ENCODE measurements at places on chromosomes 1 and 21.

GRCh38 chr1:93827633-93828366 lies 51.2 kb downstream of the DNTTIP2 start:
- DNase-seq, result peak; percentile 73

DNA sequence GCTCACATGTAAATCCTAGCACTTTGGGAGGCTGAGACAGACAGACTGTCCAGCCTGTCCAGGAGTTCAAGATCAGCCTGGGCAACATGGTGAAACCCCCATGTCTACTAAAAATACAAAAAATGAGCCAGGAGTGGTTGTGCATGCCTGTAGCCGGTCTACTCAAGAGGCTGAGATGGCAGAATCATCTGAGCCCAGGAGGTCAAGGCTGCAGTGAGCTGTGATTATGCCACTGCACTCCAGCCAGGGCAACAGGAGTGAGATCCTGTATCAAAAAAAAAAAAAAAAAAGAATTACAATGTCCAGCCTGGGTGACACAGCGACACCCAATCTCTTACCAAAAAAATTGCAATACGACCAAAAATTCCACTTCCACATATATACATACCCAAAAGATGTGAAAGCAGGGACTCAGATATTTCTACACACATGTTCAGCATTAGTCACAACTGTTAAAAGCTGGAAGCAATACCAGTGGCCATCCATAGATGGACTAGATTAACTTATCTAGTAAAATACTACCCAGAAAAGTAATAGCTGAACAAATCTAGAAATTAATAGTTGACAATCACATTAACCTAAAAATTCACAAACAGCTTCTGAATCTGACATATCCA lies 49.2 kb downstream of the ASH1L start:
- peak; percentile 73 for DNase-seq

GRCh38 chr1:235211517-235211916 lies 50.5 kb upstream of the RBM34 start:
- no peak for DNase-seq

- no peak for DNase-seq
These were observed 363.7 kb downstream of the SETD4 start for GRCh38 chr21:35696644-35697043.

GRCh38 chr1:38451541-38451993 lies 405.0 kb upstream of the POU3F1 start:
- peak; percentile 93 for DNase-seq

DNA sequence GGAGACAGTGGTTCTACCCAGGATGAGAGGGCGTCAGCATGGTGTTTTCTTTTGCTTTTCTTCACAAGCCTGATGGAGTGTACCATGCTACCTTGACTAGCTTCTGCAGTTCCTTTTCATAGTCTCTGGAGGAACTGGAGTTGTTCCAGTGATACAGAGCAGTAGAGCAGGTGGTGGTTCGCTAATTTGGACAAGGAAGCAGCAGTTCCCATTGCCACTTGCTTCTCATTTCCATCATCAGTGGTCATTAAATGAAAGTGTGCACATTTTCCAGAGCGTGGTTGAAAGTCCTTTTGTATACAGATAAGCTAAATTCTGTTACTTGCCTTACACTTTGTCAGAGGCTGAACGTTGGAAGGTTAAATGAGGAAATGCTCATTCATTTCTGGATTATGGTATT lies 182.3 kb downstream of the C1orf21 start:
- DNase-seq, result no peak

DNA sequence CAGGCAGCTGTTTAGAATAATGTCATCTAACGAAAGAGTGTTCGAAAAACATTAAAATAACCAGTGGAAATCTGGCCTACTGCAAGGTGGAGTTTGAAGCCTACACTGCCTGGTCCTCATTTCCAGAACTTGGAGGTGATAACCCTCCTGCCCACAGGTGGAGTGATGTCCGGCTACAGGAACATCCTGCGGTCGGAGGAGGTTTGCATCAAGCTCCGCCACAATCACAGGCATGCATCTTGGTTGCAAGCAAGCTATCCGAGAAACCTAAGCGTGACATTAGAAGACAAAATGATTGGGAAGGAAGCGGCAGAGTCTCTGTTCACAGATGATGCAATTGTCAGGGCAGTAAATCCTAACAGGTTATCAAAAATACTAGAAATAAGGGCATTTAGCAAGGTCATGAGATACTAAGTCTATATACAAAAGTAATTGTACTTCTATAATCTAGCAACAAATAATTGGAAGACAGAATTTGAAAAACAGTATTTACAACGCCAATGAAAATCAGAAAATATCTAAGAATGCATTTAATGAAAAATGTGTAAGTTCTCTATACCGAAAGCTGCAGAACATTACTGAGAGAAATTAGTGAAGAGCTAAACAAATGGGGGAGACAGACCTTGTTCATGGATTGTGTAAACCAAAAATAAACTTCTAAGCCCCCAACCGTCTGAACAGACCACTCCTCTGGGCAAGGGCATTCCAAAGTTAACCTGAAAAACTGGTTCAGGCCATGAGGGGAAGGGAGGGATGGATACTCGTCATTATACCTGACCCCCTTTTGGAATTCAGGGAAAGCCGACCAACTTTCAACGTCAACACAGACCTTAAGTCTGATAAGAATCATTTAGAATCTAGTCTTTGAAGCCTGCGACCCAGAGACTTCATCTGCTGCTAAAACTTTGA lies 4.7 kb upstream of the SLC19A1 start:
- no peak for DNase-seq

DNA sequence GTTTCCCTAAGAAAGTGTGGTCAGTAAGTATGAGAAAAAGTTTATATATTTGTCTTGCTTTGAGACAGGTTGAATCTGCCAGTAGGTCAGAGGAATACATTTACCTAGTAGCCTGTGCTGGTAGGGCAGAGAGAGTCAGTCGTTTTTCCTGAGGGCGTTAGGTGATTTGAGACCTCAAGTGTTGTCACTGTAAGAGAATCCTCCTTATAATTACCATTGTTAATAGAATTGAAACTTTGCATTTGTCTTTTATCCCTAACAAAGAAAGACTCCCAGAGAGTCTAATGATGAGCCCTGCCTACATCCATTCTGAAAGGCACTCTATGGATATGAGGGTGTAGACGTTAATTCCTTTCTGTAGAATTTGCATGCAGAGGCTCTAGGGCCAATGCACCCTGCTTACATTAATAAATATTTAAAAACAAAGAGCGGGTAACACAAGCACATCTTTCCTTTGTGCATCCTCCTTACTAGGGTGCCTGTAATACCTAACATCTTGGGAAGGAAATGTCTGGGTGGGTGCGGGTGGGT lies 16.4 kb downstream of the PBX1 start:
- no peak for DNase-seq

DNA sequence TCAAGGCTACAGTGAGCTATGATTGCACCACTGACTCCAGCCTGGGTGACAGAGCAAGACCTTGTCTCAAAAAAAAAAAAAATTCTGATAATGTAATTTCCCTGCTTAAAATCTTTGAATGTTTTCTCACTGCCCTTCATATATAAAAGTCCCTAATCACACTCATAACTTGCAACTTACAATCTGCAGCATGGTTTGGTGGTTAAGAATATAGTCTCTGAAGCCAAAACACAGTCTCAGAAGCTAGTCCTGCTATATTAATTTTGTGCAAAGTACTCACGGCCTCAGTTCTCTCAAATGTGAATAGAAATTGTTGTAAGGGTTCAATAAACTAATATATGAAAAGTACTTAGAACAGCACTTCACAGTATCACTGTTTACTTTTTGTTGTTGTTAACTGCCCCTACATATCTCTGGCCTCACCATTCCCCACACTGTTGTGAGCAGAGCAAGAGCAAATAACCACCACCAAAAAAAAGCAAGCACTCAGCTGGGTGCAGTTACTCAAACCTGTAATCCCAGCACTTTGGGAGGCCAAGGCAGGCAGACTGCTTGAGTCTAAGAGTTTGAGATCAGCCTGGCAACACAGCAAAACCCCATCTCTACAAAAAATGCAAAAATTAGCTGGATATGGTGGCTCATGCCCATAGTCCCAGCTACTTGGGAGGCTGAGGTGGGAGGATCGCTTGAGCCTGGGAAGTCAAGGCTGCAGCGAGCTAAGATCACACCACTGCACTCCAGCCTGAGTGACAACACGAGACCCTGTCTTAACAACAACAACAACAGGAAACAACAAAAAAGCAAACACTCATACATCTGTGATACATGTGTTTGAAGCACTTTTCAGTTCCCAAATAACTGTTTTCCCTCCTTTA lies 22.4 kb downstream of the ASH1L start:
- DNase-seq, result no peak

DNA sequence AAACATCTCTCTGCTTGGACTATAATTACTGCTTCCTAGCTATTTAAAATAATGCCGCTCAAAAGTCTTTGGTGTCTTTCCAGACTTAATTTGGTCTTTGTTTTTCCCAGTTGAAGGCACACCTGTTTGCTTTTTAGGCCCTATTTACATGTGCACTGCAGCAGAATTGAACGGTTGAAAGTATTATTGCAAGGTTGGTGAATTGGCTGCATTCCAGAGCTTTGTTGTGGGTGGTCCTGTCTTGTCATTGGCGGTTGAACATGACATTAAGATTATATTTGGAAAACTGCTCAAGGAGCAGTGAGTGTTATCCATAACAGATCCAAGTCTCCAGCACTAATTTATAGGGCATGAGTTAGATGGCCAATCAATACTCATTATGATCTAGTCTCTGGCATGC lies 656.3 kb downstream of the PTPRC start:
- DNase-seq, result no peak

GRCh38 chr1:41980827-41981653 lies 62.3 kb upstream of the HIVEP3 start:
- no peak for DNase-seq

- DNase-seq, result no peak
These were observed 448.3 kb downstream of the MATN1 start for GRCh38 chr1:30274976-30275621.

DNA sequence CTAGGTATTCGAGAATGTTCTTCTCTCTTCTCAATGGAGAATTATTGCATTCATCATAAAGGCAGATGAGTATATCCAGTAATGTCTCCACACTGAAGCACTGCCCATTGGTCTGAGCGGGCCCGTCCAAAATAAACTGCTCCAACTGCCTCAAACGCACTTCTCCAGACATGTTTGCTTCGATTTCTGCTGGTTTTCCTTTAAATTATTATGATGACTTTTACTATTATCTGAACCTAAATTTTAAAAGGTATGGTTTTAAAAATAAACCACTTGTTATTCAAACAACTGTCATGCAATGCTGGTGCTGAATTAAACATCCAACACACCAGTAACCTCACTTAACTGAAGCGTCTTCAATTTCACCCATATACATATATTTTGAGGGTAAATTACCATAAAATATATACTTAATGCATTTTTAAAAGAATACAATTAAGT lies 1.3 kb downstream of the CDC42BPA start:
- DNase-seq, result peak; percentile 30

DNA sequence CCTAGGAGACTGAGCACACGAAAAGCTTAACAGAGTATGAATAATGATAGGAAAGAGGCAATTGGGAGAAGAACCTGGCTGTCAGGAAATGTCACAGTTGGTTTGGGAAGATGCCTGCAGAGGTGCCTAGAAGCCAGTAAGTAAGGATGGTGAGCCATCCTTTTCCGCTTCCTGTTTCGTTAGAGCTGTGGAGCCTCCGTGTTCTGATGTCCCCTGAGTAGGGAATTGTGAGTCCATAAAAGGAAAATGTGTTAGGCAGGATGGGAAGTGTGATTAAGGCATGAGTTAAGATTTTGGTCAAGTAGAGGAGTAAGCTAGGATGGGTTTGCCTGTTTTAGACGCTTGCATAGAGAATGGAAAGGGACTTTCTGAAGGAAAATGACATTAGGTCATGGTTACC lies 9.0 kb downstream of the CLIC4 start:
- peak; percentile 72 for DNase-seq

- peak; percentile 66 for DNase-seq
These were observed 53.1 kb downstream of the RIMS3 start for GRCh38 chr1:40612345-40612831.

DNA sequence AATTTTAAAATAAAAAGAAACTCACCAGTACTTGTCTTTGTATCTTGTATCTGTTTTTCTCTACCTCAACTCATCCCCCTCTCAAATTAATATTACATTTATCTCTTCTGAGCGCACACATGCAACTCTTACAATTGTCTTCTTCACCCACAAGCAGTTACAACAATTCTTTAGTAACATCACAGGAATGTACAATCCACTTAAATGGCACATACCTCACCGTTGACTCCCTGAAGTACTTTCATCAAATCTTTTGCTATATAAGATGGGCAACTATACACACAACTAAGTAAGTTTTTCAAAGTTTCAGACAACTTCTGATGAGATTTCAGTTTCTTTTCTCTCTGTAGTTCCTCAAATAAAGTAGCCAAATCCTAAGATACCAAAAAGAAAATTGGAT lies 28.3 kb downstream of the HEATR1 start:
- DNase-seq, result peak; percentile 0

GRCh38 chr21:36115138-36115730 lies 19.6 kb upstream of the CBR3 start:
- no peak for DNase-seq

- DNase-seq, result no peak
These were observed 16.4 kb upstream of the ATP1A1 start for GRCh38 chr1:116356673-116357072.

DNA sequence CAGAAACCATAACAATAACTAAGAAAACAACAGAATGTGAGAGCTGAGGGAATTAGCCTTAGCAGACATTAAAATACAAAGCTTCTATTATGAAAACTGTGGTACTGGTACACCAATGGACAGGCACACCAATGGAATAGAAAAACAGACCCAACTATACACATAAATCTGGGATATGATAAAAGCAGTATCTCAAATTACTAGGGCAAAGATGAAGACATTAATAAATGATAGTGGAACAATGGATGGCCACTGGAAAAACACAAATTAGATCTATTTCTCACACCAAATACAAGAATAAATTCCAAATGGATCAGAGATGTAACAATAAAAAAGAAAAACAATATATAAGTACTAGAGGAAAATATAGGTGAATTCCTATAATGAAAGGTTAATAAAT lies 65.4 kb upstream of the SLFNL1 start:
- no peak for DNase-seq

GRCh38 chr1:165734906-165735305 lies 33.8 kb downstream of the TMCO1 start:
- no peak for DNase-seq

- peak; percentile 97 for DNase-seq
These were observed 33.3 kb upstream of the KCNE1 start for GRCh38 chr21:34545079-34545884.

- DNase-seq, result peak; percentile 36
These were observed 378.4 kb upstream of the RUNX1 start for GRCh38 chr21:35427320-35428000.

DNA sequence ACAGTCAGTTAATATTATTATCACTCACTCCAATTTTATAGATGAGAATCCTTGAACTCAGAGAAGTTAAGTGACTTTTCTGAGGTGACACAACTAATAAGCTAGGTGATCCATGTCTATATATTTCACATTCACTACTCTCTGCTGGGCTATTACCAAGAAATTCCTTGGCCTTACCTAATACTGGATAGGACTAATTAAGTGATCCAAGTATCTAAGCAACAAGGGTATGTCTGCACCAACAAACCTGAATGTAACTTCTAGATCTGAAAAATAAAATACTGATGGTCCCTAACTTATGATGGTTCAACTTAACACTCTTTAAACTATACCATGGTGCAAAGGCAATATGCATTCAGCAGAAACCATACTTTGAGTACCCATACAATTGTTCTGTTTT lies 14.8 kb upstream of the CASQ2 start:
- DNase-seq, result no peak

GRCh38 chr1:170669586-170670530 lies 5.9 kb downstream of the PRRX1 start:
- DNase-seq, result no peak

- DNase-seq, result no peak
These were observed 522.5 kb downstream of the SMYD3 start for GRCh38 chr1:245984390-245985155.
